GM20000 (cell line): ENCODE measurements at places on chromosomes 1 and 21.
A peak's percentile ranks its signal among the peaks of the same experiment; 100 is the strongest.

- DNase-seq: no peak
These were observed 241.6 kb downstream of the BACH1 start for GRCh38 chr21:29540289-29540688.

GRCh38 chr1:118918940-118919259, 69.2 kb downstream of the TBX15 start:
- no peak for DNase-seq

DNA sequence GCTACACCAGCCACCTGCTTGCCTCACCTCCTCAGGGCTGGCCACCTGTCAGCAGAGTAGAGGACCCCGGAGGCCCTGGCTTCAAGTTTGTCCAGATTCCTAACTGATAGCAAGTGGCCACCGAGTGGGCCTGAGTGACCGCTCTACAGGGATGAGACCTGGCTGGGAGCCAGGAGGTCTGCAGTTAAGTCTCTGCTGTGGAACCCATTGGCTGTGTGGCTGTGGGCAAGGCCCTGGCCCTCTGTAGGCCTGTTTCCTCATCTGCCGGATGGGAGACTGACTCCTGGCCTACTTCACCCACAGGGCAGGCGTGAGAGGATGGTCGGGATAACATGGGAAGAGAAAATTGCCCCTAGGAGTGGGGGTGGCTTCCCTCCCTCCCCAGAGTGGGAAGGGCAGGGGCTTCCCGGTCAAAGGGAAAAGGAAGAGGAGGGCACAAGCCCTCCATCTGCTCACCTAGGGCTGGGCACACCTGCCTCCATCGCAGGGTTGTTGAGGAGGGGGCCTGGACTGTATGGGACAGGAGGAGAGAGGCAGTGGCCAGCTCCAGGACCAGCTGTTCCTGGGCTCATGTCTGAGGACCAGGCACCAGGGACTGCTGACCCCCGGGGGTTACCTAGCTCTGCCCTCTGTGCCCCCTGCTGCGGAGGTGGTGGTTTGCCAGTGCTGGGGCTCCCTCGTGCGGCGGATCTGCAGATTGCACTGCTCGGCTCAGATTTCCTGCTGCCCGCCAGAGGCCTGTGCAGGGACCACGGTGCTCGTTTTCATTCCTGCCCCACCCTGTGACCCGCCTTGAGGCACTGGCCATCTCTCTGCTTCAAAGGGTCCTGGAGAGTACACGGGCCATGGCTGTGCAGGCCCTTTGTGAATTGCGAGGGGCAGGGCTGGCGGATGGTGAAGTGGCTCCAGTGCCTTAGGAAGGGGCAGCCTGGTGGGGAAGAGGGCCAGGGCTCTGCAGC, 9.1 kb upstream of the MTFR1L start:
- peak; percentile 84 for DNase-seq

- DNase-seq: no peak
These were observed 137.9 kb upstream of the EDN2 start for GRCh38 chr1:41622402-41622801.

- no peak for DNase-seq
These were observed 4.4 kb upstream of the OSBPL9 start for GRCh38 chr1:51612447-51612961.

DNA sequence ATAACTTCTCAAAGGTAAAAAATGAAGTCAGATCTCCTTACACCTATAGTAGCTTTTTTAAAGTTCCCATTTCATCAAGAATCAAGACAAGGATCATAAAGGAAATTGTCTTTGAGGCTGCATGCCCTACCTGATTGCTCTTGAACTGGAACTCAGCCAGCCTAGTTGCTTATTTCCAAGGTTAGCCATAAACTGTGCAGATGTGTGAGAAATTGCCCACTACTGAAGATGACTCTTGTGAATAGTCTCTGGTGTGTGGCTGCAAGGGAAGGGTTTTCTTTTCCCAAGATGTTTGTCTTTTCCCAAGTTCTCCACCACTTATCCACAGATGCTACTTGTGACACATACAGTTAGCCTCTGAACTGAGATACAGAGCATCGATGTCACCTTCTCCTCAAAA, 81.7 kb upstream of the DUSP10 start:
- DNase-seq: no peak

GRCh38 chr1:234572966-234573365, 37.0 kb downstream of the IRF2BP2 start:
- no peak for DNase-seq

DNA sequence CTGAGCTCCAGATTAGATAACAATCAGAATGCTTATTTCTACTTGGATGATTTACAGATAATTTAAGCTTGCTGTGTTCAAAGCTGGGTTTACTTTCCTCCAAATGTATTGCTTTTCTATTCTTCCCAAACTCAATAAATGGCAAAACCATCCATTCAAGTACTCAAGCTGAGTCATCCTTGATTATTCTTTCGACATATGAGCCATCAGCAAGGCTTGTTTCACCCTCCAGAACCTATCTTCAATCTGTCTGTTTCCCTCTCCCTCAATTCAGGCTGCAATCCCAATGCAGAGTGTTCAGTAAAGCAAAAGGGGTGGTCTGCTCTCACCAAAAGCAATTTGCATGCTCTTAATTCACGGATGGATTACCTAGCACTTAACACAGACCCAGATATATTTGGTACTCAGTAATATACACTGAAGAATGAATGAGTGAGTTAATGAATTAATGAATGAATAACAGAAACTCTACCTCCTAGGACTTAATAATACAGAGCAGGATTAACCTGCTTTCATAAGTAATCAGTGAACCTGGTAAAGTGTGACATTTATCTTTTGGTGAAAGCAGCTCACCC, 41.9 kb downstream of the DDR2 start:
- DNase-seq: no peak

- no peak for DNase-seq
These were observed 134.2 kb upstream of the TNFSF4 start for GRCh38 chr1:173341307-173341706.
